Activated T-helper 1 cell treated with anti-CD3 and anti-CD28 coated beads, Interleukin-2, amount 50 U/mL, for 16 hours (primary cell): ENCODE measurements at places on chromosomes 2 and 18.

GRCh38 chr2:181675254-181675653 is 5.1 kb downstream of the NEUROD1 start:
- no peak for DNase-seq

GRCh38 chr2:168085801-168086361 is 161.5 kb downstream of the STK39 start:
- DNase-seq, result no peak

GRCh38 chr18:79859314-79859713 is 61.6 kb downstream of the KCNG2 start:
- DNase-seq, result no peak

GRCh38 chr2:43459446-43460173 is 136.2 kb downstream of the THADA start:
- DNase-seq, result no peak

DNA sequence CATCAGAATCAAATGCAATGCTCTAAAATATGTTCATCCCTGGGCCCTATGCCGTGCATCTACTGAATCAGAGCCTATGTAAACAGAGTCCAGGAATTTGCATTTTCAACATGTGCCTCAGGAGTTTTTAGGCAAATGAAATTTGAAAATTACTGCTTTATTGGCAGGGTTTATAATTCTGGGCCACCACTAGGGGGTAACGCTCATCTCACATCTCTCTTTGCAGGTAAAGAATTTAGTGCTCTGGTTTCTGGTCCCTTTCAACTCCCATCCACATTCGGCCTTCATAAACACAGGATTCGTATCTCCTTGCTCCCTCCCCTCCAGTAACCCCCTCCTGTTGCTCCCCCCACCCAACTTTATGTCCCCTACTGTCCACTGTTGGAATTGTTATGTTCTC is 49.3 kb downstream of the LYPD6B start:
- no peak for DNase-seq

DNA sequence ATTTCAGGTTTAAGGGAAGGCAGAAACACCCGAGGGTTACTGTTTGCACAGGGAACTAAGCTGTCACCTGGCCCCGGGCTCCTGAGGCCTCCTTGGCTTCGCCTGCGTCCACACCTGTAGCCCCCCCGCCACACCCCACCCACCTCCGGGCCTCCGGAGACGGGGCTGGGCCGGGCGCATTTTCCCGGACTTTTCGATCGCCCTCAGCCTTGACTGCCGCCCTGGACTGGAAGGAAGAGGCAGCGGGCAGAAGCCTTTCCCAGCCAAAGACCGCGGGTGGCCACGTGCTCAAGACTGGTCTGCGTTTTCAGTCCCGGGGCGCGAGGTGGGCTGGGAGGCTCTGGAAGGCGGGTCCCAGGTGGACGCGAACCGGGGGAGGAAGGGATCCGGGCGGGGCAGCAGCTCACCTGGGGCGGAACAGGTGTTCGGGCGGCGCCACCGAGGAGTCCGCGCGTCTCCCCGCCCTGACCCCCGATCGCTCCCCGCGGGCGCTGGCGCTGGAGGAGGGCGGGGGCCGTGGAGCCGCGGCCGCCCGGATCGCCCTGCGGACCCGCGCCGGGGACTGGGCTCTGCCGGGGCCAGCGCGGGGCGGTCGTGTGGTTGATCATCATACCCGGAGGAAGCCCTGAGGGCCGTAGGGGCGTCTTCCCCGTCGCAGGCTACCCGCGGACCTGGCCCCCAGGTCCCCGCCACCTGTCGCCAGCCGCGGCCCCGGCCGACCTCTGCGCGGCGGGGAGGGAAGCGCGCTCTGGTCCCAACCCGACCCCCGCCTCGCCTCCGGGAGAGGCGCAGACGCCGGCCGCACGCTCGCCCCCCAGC is 3.2 kb downstream of the ID2 start:
- DNase-seq, result no peak

DNA sequence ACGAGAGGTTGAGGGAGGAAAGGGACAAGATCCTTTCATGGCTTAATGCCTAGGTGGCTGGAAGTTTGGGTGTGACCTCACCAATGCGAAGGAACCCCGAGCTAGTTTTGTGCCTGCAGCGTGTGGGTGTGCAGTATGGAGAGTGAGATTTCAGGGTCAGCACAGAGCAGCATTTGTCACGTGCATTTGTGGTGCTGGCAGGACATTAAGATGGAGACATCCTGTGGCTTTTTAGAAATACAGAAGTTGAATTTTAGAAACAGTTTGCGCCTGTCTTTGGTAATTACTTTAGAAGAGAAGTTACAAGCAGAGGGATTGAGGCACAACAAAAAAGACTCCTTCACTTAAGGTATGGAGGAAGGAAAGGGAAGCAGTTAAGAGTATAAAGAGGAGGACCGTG is 258.2 kb upstream of the THUMPD2 start:
- no peak for DNase-seq
